ENCODE measurements at places on chromosomes 2 and 18.

DNA sequence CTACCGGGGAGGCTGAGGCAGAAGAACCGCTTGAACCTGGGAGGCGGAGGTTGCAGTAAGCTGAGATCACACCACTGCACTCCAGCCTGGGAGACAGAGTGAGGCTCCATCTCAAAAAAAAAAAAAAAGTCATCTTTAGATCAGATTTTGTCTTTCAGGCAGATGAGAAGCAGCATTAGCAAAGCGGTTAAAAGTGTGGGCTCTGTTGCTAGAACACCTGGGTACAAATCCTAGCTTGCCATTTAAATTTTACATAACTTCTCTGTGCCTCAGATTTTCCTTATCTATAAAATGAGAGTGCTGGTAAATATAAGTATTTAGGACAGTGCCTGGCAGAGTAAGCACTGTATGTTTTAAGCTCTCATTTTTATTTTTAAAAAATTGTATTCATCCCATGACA, 8.2 kb downstream of the CNOT9 start:
- no peak for DNase-seq

- no peak for DNase-seq
Observed at GRCh38 chr2:84498150-84498799, 18.0 kb upstream of the DNAH6 start.

DNA sequence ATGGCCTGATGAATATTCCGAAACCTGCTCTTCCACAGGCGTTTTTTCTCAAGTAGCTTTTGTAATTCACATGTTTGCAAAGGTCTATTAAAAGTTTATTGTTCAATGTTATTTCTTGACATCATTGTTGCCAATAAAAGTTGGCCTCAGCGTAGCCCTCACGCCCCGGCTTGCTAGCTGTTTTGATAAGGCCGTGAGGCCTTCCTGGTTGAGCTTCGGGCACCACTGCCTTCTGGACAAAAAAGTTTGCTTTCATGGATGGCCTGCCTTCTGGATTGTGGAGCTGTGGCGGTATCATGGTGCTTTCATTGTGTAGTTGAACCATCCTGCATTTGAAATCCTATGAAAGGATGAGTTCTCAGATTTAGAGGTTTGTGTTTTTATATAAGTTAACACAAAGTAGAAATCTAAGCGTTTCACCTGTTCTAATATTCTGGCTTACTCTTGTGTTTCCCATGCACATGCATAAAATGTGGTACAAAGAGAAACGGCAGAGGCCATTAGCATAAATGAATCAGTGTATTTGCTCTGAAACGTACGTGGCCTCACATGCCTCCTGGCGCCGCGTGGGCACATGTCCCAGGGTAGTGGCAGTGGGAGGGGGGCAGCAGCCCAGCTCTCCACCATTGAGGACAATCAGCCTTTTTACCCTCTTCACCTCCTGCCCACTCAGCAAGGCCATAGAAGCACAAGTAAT, 134.5 kb downstream of the NCK2 start:
- no peak for DNase-seq

DNA sequence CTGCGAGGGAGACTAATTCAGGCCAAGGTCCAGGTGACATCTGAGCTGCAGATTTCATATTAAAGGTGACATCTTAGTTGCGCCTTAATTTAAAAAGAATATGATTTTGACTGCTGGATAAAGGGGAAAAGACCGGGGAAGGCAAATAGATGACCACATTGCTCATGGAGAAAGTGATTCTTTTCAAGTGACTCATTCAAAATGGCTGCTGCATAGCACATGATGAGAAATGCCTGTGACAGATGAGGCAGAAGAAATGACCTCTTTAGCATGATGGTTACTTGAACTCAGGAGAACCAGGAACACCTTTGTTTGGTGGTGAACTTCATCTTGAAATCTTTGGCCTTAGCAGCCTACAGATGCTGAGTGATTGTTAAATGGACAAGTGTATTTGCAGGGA, 385.8 kb upstream of the TRIB2 start:
- DNase-seq = no peak

- DNase-seq = no peak
Observed at GRCh38 chr18:42401131-42401673, 446.2 kb downstream of the PIK3C3 start.

GRCh38 chr2:60002183-60002867, 551.1 kb downstream of the BCL11A start:
- no peak for DNase-seq

- DNase-seq = no peak
Observed at GRCh38 chr2:127194447-127194846, 25.7 kb downstream of the CYP27C1 start.

DNA sequence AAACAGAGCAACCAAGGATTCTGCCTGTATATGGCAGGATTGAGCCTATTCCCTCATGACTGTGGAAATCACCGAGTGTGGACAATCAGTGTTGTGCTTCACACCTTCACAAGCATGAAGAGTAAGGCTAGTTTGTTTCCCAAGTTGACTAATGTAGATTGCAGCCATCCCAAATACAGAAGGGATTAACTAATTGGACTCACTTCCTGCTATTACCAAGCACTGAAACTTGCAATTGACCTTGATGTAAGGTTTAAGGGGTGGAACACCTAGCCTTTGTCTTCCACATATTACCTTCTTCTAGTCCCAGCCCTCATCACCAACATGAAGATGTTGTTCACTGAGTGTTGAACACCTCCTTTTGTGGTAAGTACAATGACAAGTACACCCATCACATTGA, 120.9 kb upstream of the RND3 start:
- no peak for DNase-seq

- DNase-seq = no peak
Observed at GRCh38 chr18:49845629-49846360, 32.5 kb upstream of the ACAA2 start.

DNA sequence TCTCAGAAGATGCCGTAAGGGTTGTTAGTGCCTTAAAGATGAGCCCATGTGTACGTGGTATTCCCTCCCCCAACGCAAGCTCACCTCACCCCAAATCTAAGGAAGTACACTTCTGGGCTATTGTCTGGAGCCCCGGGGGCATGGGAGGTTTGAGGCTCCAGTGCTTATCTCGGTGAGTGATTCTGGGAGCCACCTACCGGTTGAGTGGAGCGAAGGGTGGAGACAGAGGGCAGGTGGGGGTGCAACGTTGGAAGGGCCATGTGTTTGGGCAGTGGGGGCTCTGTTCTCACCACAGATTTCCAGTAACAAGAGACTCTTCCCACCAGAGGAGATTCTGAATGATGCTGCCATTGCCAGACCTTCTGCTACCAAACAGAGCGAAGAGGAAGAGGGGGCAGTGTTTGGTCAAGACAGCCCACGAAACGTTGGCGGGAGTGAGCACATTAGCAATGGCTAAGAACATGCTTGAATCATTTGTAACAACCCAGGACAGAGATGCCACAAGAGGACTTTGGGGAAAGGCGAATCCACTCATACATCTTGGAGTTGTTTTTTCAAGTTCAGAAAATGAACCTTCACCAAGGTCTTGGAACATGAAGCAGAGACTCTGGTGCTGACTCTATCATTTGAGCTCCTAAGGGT, 38.7 kb downstream of the TWIST2 start:
- no peak for DNase-seq

DNA sequence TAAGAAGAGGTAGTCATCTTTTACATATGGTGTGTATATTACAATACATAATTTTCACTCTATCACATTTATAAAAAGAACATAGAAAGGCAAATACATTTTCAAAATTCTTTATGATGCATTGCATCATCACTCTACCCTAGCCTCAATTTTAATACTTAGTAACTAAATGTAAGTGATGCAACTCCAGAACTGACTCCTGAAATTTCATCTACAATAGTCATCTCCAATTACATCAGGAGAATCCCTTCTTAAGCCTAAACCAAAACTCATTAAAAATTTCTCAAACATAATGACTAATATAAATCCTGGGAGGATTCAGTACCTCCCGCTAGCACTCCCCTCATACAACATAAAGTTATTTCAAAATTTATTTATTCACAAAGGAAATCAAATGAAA, 15.9 kb downstream of the TMX3 start:
- no peak for DNase-seq

GRCh38 chr2:19767899-19768298, 133.9 kb downstream of the TTC32 start:
- DNase-seq = no peak

DNA sequence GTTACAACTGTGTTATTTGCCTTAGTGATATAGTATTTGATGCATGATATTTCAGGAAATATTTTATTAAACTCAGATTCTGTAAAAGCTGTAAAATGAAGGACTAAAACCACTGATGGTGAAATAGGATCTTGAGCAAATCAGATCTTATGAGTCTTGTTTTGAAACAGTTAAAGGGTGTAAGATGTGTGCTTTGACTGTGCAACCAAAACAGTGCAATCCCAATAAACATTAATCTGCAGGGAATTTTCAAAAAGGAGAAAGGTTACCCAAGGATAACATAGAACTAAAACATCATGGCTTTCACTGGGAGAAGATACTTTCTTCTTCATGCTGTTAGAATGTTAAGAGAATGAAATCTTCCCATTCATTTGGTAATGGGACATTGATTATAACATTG, 378.7 kb downstream of the PARD3B start:
- DNase-seq = no peak

DNA sequence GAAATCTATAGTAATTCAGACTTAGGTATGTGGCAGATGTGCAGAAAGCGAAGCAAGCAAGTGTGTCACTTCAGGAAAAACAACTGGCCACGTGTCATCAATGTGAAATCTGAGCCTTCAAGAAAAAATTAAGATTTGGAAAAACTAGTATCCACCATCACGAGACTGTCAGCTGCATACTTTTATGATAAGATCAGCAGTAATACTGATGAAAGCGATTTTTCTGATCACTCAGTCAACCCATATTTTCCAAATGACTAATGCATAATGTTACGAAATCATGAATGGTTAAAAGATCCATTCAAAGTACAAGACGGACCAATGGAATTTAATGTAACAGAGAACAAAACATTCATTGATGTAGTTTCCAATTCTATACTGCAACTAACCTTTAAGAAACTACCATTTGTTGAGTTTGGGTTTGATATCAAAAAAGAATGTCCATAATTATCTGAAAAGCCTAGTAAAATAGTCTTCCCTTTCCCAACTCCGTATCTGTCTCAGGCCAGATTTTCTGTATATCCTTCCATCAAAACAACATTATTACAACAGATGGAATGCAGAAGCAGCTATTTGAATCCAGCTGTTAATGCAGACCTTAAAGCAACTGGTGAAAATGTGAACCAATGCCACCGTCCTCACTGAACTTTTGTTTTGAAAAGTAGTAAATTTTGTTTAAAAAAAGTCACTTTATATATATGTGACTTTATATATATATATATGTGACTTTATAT, 17.0 kb upstream of the BCL2 start:
- DNase-seq = no peak

DNA sequence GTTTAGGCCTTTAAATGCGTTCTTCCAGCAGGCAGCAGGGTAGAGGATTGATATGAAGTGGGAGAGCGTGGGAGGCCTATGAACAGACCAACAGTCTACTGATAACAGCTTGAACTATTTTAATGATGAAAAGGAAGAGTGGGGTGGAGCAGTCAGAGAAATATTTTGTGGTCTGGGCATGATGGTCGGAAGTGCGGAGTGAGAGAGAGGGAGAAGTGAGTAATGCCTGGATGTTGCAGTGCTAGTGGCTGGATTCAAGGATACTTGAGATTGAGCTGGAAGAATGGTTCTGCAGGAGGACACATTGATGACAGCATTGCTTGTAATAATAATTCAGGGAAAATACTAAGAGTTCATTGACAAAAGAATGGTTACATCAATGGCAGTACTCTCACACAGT, 151.0 kb upstream of the DAPL1 start:
- no peak for DNase-seq

GRCh38 chr2:166545473-166545872, 51.4 kb upstream of the SCN7A start:
- DNase-seq = no peak

- no peak for DNase-seq
Observed at GRCh38 chr2:112343827-112344585, 68.6 kb downstream of the ZC3H6 start.

GRCh38 chr2:142983174-142983573, 105.7 kb downstream of the KYNU start:
- no peak for DNase-seq

- no peak for DNase-seq
Observed at GRCh38 chr2:8204711-8205110, 477.1 kb upstream of the ID2 start.

GRCh38 chr18:76932026-76932819, 109.9 kb downstream of the ZNF236 start:
- no peak for DNase-seq

DNA sequence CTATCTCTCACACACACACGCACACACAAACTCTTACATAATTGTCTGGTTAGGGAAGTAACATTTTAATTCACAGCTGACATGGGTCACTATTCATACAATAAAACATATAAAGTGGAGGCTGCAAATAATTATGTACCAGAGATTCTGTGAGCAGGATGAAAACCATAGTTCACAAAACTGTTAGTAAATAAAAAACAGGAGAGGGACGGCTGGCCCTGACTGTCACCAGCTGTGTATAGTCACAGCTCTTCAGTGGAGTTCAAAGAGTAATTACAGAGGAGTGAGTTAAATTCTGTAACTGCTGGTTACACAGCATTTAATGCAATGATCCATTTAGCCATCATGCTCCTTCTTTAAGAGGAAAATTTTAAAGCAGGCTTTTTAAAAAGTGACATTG, 76.9 kb downstream of the NRXN1 start:
- no peak for DNase-seq

DNA sequence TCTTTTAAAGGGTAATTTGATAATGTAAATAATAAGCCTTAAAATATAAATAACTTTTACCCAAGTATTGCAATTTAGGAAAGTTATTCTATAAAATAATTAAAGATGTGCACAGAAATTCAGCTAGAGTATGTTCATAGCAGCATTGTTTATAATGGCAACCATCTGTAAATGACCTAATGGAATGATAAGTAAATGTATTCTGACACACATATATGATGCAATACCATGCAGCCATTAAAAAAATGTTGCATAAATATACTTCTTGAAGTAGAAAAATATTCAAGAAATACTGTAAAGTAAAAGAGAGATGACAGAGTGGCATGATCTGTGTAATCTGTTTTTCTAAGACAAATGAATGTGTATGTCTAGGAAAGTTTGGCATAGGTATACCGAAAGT, 545.7 kb downstream of the ZEB2 start:
- DNase-seq = no peak

Data from KG1 (cell line).